Epithelial cell of proximal tubule (primary cell): ENCODE measurements at places on chromosomes 13 and 19. TPM values are rescaled to one million over a fixed set of nuclear protein-coding genes. Genes with fewer than 3 reads are reported as not detected.

The PPM1N gene
- total RNA-seq, result 0.17 TPM in 1 of 2 replicates, not detected in the other

The CLDN10 gene
- 24.3 and 65.2 TPM in 2 replicates for total RNA-seq

DNA sequence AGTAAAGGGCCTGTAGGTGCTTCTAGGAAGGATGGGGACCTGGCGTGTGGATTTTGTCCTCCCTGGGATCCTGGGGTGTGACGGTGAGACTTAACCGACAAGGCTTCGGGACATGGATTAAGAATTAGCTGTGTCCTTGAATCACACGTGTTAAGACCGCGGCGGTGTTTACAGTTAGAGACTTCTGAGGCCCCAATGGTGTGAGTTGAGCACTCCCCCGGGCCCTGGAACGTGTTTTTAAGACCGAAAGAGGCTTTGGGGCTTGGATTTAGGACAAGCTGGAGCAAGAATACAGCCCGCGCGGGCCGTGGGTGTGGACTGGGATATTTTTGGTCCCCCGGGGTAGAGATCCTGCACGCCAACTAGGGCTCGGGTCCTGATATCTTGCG, 1.2 kb upstream of the SLC27A1 start:
- DNase-seq, result no peak

- no peak for DNase-seq
Measured at GRCh38 chr19:27794494-27795042, 1418.4 kb downstream of the UQCRFS1 start.

The OR7D2 gene
- total RNA-seq, result under 0.01 and 0.12 TPM in 2 replicates

The SULT2A1 gene
- total RNA-seq, result not detected in 2 replicates

The PSG7 gene
- total RNA-seq, result not detected in 2 replicates

DNA sequence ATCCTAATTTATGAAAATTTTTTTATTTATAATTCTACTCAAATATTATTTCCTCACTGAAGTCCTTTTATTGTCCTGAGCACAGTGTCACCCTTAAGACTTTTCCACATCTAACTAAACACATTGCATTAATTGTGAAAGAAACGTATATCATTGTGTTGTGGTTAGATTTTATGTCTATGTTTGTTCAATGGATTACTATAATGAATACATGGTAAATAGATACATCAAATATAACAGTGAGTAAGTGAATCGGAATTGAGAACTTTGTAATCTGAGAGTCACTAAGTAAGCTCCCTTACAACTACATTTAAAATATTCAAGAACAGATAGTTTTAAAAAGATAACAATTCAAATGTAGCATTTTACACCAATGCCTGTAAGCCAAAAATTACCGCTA, 417.6 kb upstream of the PCDH20 start:
- DNase-seq, result no peak

GRCh38 chr19:7773841-7774240, 10.8 kb downstream of the CLEC4M start:
- no peak for DNase-seq

The TPTE2 gene
- total RNA-seq, result not detected in 2 replicates

- no peak for DNase-seq
Measured at GRCh38 chr19:38199340-38199739, 24.7 kb downstream of the DPF1 start.

The RFPL4AL1 gene
- not detected in 2 replicates for total RNA-seq

- DNase-seq, result no peak
Measured at GRCh38 chr13:110950819-110951570, 36.1 kb upstream of the ANKRD10 start.
